ENCODE measurements at places on chromosomes 7 and 10. TPM values are rescaled to one million over a fixed set of nuclear protein-coding genes. Genes with fewer than 3 reads are reported as not detected.

DNA sequence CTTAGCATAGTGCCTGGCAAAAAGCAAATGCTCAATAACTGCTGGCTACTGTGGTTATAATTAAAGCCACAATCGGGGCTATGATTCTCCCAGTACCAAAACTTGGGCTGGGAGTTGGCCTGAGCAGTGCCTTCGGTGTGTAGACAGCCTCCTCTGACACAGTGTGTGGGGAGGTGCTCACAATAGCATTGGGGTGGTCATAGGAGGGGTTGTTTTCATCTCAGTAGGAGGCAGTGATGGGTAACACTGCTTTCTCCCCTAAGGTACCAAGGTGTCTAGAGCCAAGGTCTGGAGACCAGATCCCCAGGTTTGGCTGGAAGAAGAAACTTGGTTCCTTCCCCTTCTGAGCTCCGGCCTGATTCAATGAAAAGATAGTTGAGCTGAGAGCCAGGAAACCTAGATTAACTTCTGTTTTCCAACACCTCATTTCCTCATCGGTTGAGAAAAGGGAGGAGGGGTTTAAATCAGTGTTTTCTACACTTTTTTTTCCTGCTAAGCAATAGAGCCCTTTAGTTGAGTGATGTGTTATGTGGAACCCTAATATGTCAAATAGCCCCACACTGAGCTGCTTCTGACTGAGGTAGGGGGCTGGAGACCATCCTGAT is 68.2 kb downstream of the LRMDA start:
- DNase-seq, result no peak
- H3K27ac ChIP-seq, result no peak overlapping the region
- no peaks in the 10 kb centered on the region for H3K27me3 ChIP-seq
- H3K4me3 ChIP-seq, result no peak overlapping the region

VAX1 gene
- not detected for total RNA-seq

GRCh38 chr7:83655951-83656556 is 7.1 kb upstream of the SEMA3E start:
- DNase-seq, result no peak
- no peaks in the 10 kb centered on the region for H3K4me1 ChIP-seq
- H3K27me3 ChIP-seq, result no peaks in the 10 kb centered on the region
- H3K36me3 ChIP-seq, result no peaks in the 10 kb centered on the region
- no peak overlapping the region for H3K27ac ChIP-seq

DNA sequence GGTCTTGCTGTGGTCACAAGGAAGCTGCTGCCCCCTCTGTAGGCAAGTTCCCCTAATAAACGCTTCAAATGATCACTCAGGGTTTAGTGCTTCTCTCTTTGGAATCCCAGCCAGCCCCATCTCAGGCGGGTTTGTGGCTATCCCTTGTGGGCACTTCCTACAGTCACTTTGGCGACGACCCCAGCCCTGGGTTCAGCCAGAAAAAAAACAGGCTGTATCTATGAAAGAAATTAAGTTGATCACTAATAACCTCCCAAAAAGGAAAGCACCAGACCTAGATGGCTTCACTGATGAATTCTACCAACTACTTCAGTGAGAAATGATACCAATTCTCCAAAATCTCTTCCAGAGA is 208.2 kb downstream of the MAD1L1 start:
- H3K4me3 ChIP-seq, result no peak overlapping the region
- H3K27ac ChIP-seq, result no peak overlapping the region
- no peaks in the 10 kb centered on the region for H3K27me3 ChIP-seq
- no peaks in the 10 kb centered on the region for H3K36me3 ChIP-seq
- no peaks in the 10 kb centered on the region for H3K4me1 ChIP-seq
- DNase-seq, result peak; percentile 14

POP7 gene
- total RNA-seq, result 50.4 TPM

- no peak overlapping the region for H3K27ac ChIP-seq
- no peak overlapping the region for H3K4me3 ChIP-seq
- H3K27me3 ChIP-seq, result no peaks in the 10 kb centered on the region
Observed at GRCh38 chr7:114986190-114987180, 64.6 kb downstream of the MDFIC start.

LGI1 gene
- total RNA-seq, result 2.3 TPM
